ENCODE measurements at places on chromosomes 2 and 18. TPM values are rescaled to one million over a fixed set of nuclear protein-coding genes. Genes with fewer than 3 reads are reported as not detected.
A peak's percentile ranks its signal among the peaks of the same experiment; 100 is the strongest.

FSIP2 gene
- total RNA-seq: 1.7 TPM

ELP2 gene
- 67.1 TPM for total RNA-seq

DNA sequence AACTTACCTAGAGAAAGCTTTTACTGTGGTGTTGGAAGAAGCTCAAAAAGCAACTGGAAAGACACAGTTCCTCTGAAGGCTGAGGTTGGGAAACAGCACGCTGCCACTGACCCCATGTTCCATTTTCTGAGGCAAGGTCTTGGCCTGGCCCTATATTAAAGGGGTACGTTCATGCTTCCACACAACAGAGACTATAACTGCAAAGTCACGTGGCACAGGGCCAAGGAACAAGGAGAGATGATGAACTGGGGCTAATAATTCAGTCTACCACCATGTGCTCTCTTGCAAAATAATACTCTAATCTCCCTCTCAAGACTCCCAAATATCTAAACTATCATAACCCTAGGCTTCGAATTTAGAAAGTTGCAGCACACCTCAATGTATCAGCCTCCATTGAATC is 381.6 kb downstream of the DSEL start:
- no peaks in the 10 kb centered on the region for H3K4me1 ChIP-seq
- H3K36me3 ChIP-seq: no peaks in the 10 kb centered on the region
- H3K27ac ChIP-seq: no peak overlapping the region
- no peak for DNase-seq
- H3K4me3 ChIP-seq: no peak overlapping the region

DSG1 gene
- not detected for total RNA-seq

DNA sequence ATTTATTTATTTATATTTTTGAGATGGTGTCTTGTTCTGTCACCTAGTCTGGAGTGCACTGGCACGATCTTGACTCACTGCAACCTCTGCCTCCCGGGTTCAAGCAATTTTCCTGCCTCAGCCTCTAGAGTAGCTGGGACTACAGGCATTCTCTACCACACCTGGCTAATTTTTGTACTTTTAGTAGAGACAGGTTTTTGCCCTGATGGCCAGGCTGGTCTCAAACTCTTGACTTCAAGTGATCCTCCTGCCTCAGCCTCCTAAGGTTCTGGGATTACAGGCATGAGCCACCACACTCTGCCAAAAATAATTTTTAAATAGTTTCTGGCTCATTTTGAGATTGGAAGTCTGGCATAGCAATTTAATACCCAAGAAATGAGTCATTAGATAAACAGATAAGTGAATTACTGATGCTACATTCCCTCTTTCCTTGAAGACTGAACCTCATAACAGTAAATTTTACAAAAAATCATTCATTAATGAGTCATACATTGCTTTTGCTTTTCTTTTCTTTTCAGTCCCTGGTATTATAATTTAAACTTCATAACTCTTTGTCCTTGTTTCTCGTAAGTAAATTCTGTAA is 881.6 kb upstream of the PIK3C3 start:
- no peak for DNase-seq
- peak overlapping the region; percentile 72 for H3K27ac ChIP-seq
- H3K36me3 ChIP-seq: no peaks in the 10 kb centered on the region
- H3K27me3 ChIP-seq: no peaks in the 10 kb centered on the region

GRCh38 chr2:61193670-61194561 is 31.9 kb downstream of the C2orf74 start:
- H3K4me1 ChIP-seq: peaks cover 8% of the 10 kb centered on the region
- H3K27me3 ChIP-seq: no peaks in the 10 kb centered on the region
- no peak overlapping the region for H3K4me3 ChIP-seq
- H3K27ac ChIP-seq: no peak overlapping the region
- peaks cover 12% of the 10 kb centered on the region for H3K36me3 ChIP-seq
- no peak for DNase-seq

DNA sequence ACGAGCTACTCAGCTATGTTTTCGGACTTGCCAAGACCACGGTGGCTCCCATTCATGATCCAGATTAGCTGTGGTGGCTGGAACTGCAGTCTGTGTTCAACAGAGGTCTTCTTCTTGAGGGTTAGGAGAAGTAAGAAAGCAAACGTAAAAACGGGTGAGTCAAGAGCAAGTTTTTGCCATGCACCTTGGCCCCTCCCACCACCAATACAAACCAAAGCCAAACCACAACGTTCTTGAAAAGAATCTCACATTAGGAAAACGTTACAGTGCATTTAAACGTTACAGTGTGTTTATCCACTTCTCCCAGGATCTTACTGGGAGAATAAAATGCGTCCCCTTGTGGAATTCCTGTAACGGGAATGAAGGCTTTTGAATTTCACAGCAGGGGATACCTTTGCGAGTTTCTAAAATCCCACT is 725 bp downstream of the FBXO48 start:
- no peaks in the 10 kb centered on the region for H3K27me3 ChIP-seq
- H3K4me3 ChIP-seq: peak overlapping the region; percentile 96
- DNase-seq: no peak
- peak overlapping the region; percentile 94 for H3K27ac ChIP-seq

DNA sequence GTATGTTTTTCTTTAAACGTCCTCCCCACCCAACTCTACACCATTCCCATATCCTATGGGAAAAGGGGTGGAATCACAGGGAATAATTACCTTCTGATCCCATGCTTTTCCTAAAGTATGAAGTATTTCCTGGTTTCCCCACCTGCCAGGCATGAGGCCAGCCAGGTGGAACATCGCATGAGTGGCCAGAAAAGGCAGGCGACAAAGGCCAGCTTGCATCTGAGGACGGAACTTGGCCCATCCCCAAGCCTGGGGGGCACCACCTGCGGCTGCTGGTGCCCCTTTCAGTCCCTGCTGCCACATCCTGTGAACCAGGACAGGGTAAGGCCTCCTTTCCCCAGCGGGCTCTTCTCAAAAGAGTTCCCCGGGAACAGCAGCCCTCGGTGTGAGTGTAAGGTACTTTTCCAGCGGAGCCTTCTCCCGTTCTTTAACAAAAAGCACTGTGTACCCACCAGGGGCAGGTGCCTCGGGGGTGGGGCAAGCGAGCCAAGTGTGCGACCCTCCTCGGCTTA is 1.2 kb upstream of the ERFE start:
- no peak overlapping the region for H3K4me3 ChIP-seq
- peak; percentile 84 for DNase-seq
- no peak overlapping the region for H3K27ac ChIP-seq

SH3RF3 gene
- total RNA-seq: 58.8 TPM

DNA sequence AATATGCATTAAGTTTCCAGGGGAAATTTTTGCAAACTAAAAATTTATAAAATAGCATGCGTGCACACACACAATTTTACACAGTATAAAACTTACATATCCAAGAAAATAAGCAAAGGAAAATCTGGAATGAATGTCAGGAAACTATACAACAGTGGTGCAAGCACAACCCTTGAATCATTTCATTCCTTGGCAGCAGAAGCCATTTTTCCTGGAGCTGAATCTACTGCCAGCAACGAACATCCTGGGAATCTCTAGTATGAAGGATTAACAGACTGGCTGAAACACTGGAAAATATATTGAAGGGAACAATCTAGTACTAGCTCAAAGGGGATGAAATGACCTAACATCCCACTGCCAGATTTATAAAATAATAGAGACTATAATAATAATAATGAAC is 235.3 kb downstream of the DYM start:
- no peaks in the 10 kb centered on the region for H3K27me3 ChIP-seq
- H3K36me3 ChIP-seq: peaks cover 3% of the 10 kb centered on the region
- H3K27ac ChIP-seq: peak overlapping the region; percentile 80
- H3K4me3 ChIP-seq: no peak overlapping the region
- peaks cover 52% of the 10 kb centered on the region for H3K4me1 ChIP-seq
- no peak for DNase-seq

DNA sequence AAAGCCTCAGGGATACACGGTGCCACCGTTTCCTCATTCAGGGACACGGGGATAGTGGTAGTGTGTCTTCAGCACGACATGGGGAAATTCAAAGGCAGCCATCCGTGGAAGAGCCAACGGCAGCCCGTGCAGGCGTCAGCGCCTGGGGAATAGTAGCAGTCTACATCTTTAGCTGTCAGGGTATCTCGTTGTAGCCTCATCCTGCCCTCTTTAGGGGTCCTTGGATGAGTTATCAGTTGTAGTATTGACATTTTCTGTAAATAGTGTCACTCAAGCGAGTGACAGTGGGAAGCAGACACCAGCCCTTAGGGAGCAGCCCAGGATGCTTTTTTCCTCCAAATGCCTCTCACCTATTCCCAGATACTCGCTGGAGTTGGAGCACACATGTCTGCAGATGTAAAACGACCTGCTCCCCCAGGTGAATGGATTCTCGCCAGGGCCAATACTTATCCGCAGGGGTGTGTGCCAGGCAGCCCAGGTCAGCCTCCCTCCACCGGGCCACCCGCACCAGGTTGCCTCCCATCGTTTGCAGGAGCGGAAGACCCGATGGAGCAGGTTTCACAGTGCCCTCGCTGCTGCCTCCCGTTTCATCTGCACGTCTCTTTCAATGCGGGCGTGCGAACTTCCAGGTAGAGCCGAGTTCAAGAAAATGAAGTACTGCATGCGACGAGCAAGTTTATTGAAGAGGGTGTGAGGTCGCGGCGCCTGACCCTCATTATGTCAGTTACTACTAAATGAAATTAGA is 41.0 kb downstream of the AGAP1 start:
- no peaks in the 10 kb centered on the region for H3K27me3 ChIP-seq
- H3K4me3 ChIP-seq: no peak overlapping the region
- peak; percentile 69 for DNase-seq
- peaks cover 7% of the 10 kb centered on the region for H3K4me1 ChIP-seq

GRCh38 chr18:44680273-44681075 is at the start of gene SETBP1:
SETBP1 (plus strand) TSS chr18:44680888; CDS start chr18:44701347, 20,459 bp downstream.
- no peak within 1 kb of the TSS for H3K4me3 ChIP-seq
- H3K27me3 ChIP-seq: no peaks in the 10 kb centered on the region
- H3K4me1 ChIP-seq: peaks cover 10% of the 10 kb centered on the region
- peak within 1 kb of the TSS; percentile 74 for H3K27ac ChIP-seq

- no peaks in the 10 kb centered on the region for H3K27me3 ChIP-seq
- H3K27ac ChIP-seq: no peak overlapping the region
- no peak overlapping the region for H3K4me3 ChIP-seq
- H3K4me1 ChIP-seq: no peaks in the 10 kb centered on the region
- DNase-seq: no peak
- H3K36me3 ChIP-seq: no peaks in the 10 kb centered on the region
These were observed 224.9 kb upstream of the BOD1L2 start for GRCh38 chr18:56921896-56922480.

HOXD13 gene
- not detected for total RNA-seq

Measured in chondrocyte (in vitro differentiated cells).